Cardiac ventricle fibroblast (primary cell): ENCODE measurements at places on chromosomes 7 and 10. TPM values are rescaled to one million over a fixed set of nuclear protein-coding genes. Genes with fewer than 3 reads are reported as not detected.

Gene ANXA8
- not detected in 2 replicates for total RNA-seq

Gene PPP1R17
- total RNA-seq: not detected in 2 replicates

Gene ZRANB1
- 12.6 and 17.0 TPM in 2 replicates for total RNA-seq

Gene CPA2
- not detected in 2 replicates for total RNA-seq

Gene ASB10
- not detected in 2 replicates for total RNA-seq

Gene ZNF239
- total RNA-seq: 3.1 and 5.0 TPM in 2 replicates

Gene NUTM2B
- total RNA-seq: 0.49 and 1.3 TPM in 2 replicates

Gene KBTBD2
- 12.0 and 19.2 TPM in 2 replicates for total RNA-seq

Gene AKR1E2
- 1.2 and 3.1 TPM in 2 replicates for total RNA-seq

Gene WNT8B
- total RNA-seq: not detected in 2 replicates

Gene TMEM178B
- total RNA-seq: under 0.01 and 0.06 TPM in 2 replicates

Gene TCF7L2
- 7.6 and 9.2 TPM in 2 replicates for total RNA-seq

Gene PANK1
- total RNA-seq: 6.1 and 10.4 TPM in 2 replicates

Gene POLR3A
- total RNA-seq: 7.1 and 10.0 TPM in 2 replicates

Gene PAX2
- not detected in 2 replicates for total RNA-seq

Gene LRRN3
- total RNA-seq: 0.87 and 7.9 TPM in 2 replicates

Gene IGFBP1
- 0.73 TPM in 1 of 2 replicates, not detected in the other for total RNA-seq

Gene STEAP1B
- 1.1 and 1.8 TPM in 2 replicates for total RNA-seq

Gene OR6B1
- not detected in 2 replicates for total RNA-seq

Gene SHH
- total RNA-seq: not detected in 2 replicates

Gene NME8
- total RNA-seq: not detected in 2 replicates

Gene OR9A2
- not detected in 2 replicates for total RNA-seq

Gene YAE1
- total RNA-seq: 12.5 and 19.9 TPM in 2 replicates

Gene MYL10
- total RNA-seq: not detected in 2 replicates

Gene ZNF777
- 8.1 and 13.3 TPM in 2 replicates for total RNA-seq

Gene HEPACAM2
- not detected in 2 replicates for total RNA-seq

Gene SPDYE11
- total RNA-seq: not detected in 2 replicates

Gene CABCOCO1
- total RNA-seq: not detected in 2 replicates

Gene C10orf143
- total RNA-seq: 1.1 and 3.2 TPM in 2 replicates

Gene C7orf57
- total RNA-seq: not detected in 2 replicates

Gene NEUROG3
- total RNA-seq: not detected in 2 replicates

Gene KDM7A
- 3.6 and 4.5 TPM in 2 replicates for total RNA-seq

Gene GIMAP8
- 0.62 and 0.64 TPM in 2 replicates for total RNA-seq

Gene EPHB4
- total RNA-seq: 22.8 and 29.5 TPM in 2 replicates

Gene CASP2
- 6.5 and 7.6 TPM in 2 replicates for total RNA-seq

Gene LIPN
- not detected in 2 replicates for total RNA-seq

Gene PAPOLB
- 0.24 TPM in 1 of 2 replicates, not detected in the other for total RNA-seq

Gene GIMAP5
- 0.15 and 1.4 TPM in 2 replicates for total RNA-seq

Gene SLC26A4
- 0.05 and 0.44 TPM in 2 replicates for total RNA-seq

Gene MAP3K8
- 8.2 and 10.3 TPM in 2 replicates for total RNA-seq

Gene KIF11
- total RNA-seq: 3.2 and 3.5 TPM in 2 replicates

Gene ANKRD61
- total RNA-seq: not detected in 2 replicates

Gene FRAT1
- total RNA-seq: 1.8 and 4.5 TPM in 2 replicates

Gene CCDC146
- 1.1 and 2.2 TPM in 2 replicates for total RNA-seq

Gene ANKRD30A
- total RNA-seq: not detected in 2 replicates

Gene PRSS37
- not detected in 2 replicates for total RNA-seq

Gene ADAM22
- total RNA-seq: 0.19 and 0.34 TPM in 2 replicates

Gene TAS2R41
- total RNA-seq: not detected in 2 replicates

Gene CLDN4
- total RNA-seq: not detected in 2 replicates

Gene KEL
- 0.05 TPM in 1 of 2 replicates, not detected in the other for total RNA-seq

Gene OLAH
- not detected in 2 replicates for total RNA-seq

Gene HOXA9
- not detected in 2 replicates for total RNA-seq

Gene C10orf53
- not detected in 2 replicates for total RNA-seq

Gene STOX1
- 0.50 and 0.64 TPM in 2 replicates for total RNA-seq
